ENCODE measurements at places on chromosomes 11 and 22.

DNA sequence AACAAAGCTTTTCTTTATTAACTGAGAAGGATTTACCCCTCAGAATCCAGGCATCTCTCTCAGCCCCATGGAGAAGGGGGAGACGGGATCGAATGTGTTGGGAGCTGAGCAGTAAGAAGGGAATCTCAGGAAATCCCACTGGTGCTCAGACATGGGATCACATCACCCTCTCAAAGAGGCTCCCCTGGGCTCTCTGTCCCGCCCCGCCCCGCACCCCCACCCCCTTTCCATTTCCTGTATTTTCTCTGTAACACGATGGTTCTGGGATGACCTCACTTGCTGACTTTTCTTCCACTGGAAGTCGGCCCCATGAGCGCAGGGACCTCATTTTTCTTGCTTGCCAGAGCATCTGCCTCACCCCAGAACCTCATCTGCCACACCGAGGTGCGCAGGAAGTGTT, 100.0 kb downstream of the RPS6KA4 start:
- DNase-seq, result no peak

- no peak for DNase-seq
Observed at GRCh38 chr11:26847459-26847858, 125.6 kb upstream of the SLC5A12 start.

GRCh38 chr11:43214471-43214870, 97.3 kb upstream of the API5 start:
- no peak for DNase-seq

DNA sequence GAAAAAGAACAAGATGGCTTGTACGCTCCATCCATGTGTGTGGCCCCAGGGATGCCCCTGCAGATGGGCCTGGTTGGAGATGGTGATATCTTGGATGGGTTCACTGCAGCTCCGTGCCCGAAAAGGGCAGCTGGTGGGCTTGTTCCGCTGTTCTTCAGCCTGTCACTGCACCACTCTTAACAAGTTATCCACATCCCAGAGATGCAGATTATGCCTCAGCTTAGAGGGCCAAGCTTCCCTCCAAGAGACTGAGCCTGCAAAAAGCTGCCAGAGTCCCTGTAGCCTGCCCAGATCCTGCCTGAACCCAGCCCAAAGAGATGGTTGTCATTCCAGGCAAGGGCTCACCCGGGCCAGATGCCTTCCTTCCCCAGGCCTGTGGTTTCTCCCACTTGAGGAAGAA, 308.0 kb downstream of the OPCML start:
- DNase-seq, result no peak

GRCh38 chr11:17752144-17752543, 17.6 kb downstream of the KCNC1 start:
- DNase-seq, result no peak

- no peak for DNase-seq
Observed at GRCh38 chr22:36208914-36209313, 7.3 kb upstream of the APOL4 start.

DNA sequence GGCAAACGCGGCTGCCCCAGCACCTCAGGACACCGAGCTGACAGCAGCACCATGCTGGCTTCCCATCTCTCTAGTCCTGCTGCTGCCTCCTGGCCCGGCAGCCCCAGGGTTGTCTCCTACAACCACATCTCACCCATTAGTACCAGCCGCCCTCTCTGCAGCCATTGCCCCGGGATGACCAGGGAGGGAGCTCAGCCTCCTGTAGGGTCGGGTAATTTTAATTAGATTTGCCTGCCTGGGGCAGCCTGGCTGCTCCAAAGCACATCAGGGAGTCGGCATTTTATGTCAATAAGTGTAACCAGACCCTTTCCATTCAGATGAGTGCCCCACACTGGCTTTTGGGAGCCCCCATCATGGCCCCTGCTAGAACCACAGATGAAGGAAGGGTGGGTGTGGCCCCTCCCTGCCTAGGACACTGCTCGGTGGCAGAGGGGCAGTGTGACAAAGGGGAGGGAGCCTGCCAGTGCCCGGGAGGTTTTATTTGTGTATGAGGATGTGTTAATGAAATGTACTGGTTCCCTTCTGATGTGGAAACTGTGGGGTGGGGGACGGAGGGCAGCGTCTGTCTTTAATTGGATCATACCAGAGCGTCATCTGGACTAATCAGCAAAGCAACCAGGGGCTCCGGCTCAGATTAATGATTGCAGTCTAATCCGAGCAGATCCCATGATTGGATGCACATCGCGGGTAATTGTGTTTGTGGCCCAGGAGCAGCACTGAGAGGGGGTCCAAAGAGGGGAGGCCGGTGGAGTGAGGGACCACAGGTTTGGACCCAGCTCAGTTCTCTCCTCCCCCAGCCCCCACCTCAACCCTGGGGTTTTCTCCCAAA, 125.3 kb downstream of the FEZ1 start:
- no peak for DNase-seq

- no peak for DNase-seq
Observed at GRCh38 chr11:100682247-100682969, 4.7 kb upstream of the ARHGAP42 start.

- DNase-seq, result no peak
Observed at GRCh38 chr11:12882670-12883069, 126.4 kb upstream of the RASSF10 start.

DNA sequence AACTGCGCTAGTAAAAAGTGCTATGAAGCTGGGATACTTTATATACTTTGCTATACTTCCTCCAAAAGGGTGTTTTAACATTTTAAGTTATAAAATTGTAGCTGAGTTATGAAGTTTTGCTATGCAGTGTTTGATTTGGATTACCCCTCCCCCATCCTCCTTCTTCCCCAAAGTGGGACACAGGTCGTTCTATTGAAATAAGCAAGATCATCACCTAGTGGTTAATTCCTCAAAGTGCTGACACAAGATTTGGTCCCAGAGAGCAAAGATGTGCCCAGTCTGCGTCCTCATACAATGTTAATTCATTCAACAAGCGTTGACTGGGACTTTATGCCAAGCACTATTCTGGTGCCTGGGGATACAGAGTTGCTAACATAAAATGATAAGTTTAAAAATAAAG, 78.5 kb downstream of the SPON1 start:
- no peak for DNase-seq

DNA sequence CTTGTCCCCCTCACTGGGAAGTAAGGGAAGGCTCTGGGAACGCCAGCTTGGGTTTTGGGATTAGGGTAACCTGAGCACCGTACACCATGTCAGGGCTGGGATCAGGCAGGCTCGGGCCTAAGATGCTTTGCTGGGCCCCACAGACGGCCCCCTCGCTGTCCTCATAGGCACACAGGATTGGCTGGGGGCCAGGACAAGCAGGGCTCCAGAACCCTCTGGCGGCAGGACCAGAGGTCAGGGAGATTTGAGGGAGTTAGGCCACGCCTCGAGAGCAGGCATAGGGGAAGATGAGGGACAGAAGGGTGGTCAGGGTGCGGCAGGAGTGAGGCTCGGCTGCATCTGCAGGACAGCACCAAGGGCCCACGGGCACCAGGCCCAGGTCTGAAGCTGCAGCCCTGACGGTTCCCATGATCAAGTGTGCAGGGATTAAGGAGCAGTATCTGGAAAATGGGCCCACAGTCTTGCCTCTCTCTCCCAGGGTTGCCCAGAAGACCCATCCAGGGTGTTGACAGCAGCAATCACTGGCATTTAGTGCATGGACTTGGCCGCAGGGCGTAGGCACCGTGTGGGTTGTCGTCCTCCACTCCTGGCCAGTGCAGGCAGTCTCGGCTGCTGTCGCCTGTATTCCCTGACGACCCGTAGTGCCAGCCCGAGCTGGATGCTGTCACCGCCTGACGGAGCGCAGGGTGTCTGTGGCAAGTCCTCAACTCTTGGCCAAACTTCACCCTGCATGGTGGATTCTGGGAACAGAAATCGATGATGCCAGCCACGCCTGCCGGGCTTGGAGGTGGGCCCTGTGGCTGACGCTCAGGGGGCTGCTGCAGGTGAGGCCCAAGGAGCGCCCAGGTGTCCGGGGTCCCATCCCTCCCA, 15.7 kb upstream of the GNB1L start:
- no peak for DNase-seq

GRCh38 chr11:28743061-28743550, 634.9 kb downstream of the METTL15 start:
- no peak for DNase-seq

GRCh38 chr22:46500201-46500600, 37.2 kb downstream of the CELSR1 start:
- DNase-seq, result no peak

GRCh38 chr22:44309137-44309536, 3.6 kb downstream of the SHISAL1 start:
- peak; percentile 86 for DNase-seq

DNA sequence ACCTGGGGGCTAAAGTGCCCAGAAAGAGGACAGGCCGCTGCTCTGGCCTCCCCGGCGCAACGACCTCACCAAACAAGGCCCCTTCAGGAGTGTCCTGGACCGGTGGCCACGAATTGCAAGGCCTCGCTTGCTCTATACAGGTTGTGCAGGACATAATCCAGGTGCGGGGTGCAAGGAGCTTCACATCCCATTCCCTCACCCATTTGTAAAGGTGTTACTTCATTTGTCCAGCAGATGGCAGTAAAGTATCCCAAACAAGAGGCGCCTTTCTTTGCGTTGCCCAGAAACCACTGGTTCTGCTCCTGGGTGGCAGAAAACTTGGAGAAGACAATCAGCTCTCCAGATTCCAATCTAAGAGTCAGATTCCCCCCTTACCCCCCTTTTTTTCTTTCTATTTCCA, 35.9 kb upstream of the PRDM11 start:
- DNase-seq, result peak; percentile 19

- DNase-seq, result no peak
Observed at GRCh38 chr11:16737818-16738192, 642 bp upstream of the C11orf58 start.

DNA sequence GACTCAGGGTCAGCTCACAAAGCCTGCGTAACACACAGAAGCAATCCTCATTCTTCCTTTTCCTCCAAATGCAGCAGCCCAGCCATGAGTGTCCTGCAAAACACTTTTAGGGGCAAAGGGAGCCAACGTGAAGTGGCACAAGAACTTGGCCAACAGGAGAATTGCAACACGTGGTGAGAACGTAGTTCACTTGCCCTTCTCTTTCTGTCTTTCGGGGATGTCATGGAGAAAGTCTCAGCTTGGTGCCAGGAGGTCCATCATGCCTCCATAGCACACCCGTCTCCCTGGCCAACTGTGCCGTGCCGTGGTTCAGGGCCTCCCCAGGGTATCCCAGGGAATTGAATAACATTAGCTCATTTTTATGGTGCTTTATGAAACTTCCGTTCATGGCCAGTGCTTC, 98.5 kb upstream of the ANO1 start:
- DNase-seq, result no peak

DNA sequence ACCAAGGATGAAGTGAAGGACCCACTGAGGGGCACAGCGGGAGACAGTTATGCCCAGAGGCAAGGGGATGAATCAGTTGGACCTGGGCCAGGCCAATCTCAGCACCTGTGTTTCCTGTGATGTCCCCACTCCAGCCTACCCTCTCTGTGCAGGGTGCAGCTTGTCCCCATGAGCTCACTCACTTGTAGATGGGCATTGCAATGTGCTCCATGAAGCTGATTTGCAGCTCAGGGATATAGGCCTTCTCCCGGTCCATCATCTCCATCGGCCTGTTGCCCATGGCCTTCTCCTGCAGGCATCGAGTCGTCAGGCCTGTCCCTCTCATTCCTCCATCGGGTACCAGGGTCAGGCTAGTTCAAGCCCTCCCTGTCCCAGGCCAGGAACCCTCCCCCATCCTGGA, 96.2 kb downstream of the PDE2A start:
- DNase-seq, result no peak

DNA sequence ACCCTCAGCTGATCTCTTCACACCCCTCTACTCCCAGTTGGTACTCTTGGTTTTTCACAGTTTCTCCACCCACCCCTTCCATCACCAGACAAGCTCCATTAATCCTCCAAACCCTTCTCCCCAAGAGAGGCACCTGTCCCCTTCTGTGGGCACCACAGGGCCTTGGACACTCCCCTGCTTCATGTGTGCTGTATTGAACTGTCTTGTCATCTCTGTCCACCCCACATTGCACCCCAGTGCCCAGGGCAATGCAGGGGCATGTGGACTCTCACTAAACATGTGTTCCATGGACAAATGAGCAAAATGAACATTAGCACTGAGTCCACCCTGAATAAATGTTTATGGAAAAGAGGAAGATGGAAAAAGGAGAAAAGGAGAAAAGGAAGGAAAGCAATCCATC, 181.4 kb downstream of the BCR start:
- no peak for DNase-seq

GRCh38 chr11:104165014-104165413, 1.1 kb upstream of the PDGFD start:
- DNase-seq, result no peak

- no peak for DNase-seq
Observed at GRCh38 chr11:72781313-72782080, 12.3 kb downstream of the STARD10 start.

DNA sequence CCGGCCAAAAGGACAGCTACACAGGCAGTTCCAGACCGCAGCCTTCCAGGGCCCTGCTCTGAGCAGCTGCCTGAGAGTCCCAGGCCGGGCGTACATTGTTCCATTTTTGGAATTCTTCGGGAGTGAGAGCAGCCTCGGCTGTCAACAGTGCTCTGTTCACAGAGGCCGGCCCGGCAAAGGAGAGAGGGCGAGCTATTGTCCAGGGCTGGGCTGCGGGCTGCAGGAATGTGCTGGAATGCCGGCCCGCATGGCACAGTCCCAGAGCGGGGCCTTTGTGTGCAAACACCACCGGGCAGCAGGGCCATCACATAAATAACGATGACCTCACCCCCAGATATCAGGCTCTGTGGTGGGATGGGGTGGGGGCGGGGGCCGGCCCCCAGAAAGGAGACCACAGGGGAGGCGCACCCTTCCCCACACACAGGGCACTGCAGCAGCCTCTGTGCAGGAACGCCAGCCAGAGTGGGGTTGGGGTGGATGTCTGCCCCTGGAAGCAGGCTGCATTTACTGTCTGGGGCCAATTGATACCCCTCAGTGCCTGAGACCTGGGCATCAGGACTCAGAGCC, 15.8 kb downstream of the LINC01488 start:
- peak; percentile 88 for DNase-seq

GRCh38 chr11:82869657-82870056, 30.6 kb downstream of the PRCP start:
- no peak for DNase-seq

GRCh38 chr11:84795698-84796097, 831.4 kb downstream of the DLG2 start:
- DNase-seq, result no peak

- DNase-seq, result no peak
Observed at GRCh38 chr11:24575392-24575791, 78.5 kb downstream of the LUZP2 start.

- no peak for DNase-seq
Observed at GRCh38 chr22:19518635-19519034, 5.6 kb downstream of the CLDN5 start.

- DNase-seq, result no peak
Observed at GRCh38 chr11:8913961-8914660, 3.1 kb downstream of the AKIP1 start.

- DNase-seq, result no peak
Observed at GRCh38 chr11:117070016-117070415, 28.2 kb downstream of the SIK3 start.

DNA sequence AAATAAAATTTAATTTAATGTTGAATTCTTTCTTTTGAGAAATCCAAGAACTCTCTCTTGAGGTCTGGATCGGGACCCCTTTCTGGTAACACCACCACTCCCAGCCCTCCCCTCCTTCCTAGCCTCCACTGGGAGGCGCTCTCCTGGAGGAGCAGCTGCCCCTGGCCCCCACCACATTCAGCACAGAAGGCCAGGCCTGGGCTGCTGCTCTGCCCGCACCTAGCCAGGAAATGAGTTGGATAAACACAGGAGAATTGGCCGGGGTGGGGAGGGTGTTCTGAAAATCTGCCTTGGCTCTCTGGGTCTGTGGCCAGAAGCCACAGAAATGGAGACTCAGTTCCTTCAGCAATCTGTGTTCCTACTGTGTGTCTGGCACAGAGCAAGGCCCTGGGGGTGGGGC, 31.2 kb downstream of the C22orf42 start:
- no peak for DNase-seq

GRCh38 chr22:38490915-38491314, 15.2 kb downstream of the DDX17 start:
- no peak for DNase-seq

Data from T1000 (cell line).